Neural crest cell (in vitro differentiated cells): ENCODE measurements at places on chromosomes 7 and 10.

DNA sequence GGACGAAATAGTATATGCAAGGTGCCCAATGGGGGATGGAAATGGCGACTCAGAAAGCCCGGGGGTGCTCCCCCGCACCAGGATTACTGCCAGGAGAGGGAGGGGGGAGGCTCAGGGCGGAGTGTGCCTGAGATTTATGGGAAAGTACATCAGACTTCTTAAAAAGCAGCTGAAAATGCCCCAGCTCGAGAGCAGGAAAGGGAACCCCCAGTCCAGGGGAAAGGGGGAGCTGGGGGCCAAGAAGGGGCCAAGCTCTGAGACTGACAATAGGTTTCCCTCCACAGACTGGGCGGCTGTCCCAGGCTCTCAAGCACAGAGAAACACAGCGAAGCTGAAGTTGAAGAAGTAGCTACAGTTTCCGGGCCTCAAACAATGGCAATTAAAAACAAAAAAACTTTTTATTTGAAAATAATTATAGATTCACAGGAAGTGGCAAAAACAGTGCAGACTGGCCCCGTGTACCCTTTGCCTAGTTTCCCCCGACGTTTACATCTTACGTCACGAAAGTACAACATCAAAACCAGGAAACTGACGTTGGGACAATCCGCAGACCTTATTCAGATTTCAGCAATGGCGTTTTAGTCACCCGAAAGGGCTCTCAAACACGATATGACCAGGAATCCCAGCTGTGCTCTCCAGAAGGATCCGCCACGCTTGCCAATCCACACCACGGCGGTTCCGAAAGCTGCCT is 83.9 kb upstream of the FGFR2 start:
- DNase-seq = no peak

DNA sequence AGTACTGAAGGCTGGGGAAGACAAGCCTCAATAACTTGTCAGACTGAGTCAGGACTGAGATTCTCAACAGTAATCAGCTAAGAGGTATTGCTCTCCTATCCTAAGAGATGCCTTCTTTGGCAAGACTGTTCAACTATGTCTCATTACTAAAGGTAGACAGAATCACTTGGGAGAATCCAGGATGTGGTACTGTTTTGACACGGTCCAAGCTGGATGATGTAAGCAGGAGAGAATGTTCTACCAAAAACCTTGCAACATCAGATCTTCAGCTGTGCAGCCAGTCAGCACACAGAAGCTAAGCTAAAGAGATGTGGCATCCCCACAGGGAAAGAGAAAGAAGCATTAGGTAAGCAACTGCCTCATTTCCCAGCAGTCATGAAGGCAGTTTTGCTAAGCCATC is 391.4 kb downstream of the NRG3 start:
- no peak for DNase-seq

DNA sequence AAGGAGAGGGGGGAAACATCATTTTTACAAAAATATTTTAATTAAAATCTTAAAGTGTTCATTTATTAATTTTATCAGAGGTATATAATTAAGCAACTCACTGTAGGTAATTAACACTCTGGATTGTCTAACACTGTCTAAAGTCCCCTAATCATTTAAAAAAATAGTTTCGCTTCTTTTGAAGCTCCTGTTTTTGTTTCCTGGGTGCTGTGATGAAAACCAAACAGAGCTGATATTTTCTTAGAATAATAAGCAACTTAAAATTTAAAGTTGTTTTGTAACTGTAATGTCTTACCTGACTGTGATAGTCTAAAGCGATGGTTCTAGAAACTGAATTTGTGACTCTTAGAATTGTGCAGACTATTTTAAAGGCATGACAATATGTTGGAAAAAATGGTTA is 961.0 kb downstream of the GATA3 start:
- DNase-seq = no peak

- DNase-seq = no peak
Measured at GRCh38 chr7:157791261-157791660, 454.5 kb downstream of the DNAJB6 start.

DNA sequence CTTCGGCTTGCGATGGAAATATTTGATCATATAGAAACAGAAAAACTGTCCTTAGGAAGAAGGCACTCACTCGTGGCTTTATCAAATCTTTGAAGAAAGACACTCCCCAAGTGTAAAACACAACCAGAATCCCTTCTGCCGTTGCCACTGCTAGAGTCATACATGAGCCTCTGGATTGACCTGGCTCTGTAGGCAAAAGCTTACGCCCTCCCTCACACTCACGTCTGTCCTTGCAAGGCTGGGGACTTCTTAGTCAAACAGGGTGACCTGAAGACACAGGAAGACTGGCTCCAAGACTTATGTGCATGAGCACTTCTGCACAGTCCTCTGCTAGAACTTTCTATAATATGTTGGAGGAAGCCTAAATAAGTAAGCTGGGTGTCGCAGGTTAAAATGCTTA is 135.4 kb upstream of the MDFIC start:
- DNase-seq = no peak

DNA sequence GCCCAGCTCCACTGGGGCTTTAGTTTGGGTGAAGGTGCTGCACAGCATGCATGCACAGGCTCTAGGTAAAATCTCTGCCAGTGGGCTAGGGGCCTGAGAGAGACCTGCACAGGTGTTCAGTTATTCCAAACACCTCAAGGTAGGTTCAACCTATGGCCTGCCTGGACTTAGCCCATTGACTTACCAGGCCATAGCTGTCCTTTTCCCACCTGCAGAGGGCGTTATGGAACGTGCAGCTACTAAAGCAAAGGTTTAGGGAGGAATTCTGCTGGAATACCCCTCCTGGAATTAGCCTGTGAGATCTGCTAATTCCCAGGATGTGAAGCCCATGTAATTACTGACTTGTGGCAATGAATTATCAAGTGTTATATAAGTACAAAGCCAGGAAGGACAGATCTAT is 3.6 kb downstream of the VWC2 start:
- DNase-seq = peak; percentile 6
